ENCODE measurements at places on chromosomes 5 and 9.

GRCh38 chr9:96008502-96009222, 133.2 kb downstream of the ERCC6L2 start:
- DNase-seq, result no peak

DNA sequence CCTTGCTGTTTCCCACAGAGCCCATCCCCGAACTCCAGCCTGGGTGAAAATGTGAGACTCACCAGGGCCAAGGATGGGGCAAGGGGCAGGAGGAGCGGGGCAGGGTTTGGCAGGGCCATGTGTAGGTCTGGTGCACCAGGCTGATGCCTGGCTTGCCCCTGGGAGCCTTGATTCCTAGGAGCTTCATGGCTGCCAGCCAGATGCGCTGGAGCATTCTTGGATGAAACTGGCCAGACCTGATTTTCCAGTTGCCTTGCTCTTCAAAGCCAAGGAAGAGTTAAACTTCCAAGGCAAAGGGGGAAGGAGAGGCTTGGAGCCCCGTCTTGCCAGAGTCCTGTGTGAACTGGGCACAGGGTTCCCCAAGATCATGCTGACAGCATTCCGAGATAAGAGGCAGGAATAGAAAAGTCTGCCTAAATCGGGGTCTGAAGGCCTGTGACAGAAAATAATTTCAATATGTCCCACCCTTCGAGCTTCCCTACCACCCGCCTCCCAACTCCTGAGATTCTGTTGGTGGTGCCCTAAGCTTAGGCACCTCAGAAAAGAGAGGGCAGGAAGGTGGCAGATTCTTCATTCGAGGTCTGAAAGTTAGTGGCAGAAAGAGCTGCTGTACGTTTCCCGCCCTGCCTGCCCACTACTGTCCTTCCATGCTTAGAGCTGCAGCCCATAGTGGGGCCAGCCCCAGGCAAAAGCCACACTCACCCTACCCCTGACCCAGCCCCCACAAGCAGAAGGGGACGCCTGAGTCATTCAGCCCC, 20.4 kb downstream of the FAT2 start:
- DNase-seq, result no peak

DNA sequence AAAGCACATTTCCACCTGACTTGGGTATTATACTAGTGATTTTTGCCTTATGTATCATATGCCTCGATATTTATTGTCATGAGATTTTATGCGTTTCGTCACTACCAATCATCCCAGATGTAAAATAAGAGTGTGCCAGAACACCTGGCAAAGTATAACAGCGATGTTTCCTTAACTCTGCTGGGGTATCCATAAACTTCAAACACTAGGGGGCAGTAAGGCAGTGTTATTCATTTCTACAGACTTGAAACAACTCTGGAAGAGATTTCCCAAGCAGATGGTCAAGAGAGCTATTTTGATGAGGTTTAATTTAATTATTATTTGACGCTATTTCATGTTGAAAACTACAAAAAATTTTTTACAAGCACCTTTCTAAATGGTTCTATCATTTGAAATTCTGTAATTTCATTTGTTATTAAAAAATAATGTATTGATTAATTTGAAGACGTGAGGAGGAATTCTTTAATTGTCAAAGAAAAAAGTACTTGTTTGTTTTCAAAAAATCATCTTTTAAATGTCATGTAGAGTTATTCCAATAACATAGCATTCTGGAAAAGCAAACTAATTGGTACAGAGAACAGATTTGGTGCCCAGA, 388.5 kb upstream of the CTNND2 start:
- DNase-seq, result no peak

GRCh38 chr5:11791792-11792191, 112.5 kb downstream of the CTNND2 start:
- DNase-seq, result no peak

GRCh38 chr5:66991746-66992145, 204.9 kb downstream of the CD180 start:
- DNase-seq, result no peak

GRCh38 chr5:40972434-40972833, 63.1 kb downstream of the C7 start:
- DNase-seq, result no peak

- no peak for DNase-seq
These were observed 345.9 kb upstream of the RPS23 start for GRCh38 chr5:82624062-82624461.

DNA sequence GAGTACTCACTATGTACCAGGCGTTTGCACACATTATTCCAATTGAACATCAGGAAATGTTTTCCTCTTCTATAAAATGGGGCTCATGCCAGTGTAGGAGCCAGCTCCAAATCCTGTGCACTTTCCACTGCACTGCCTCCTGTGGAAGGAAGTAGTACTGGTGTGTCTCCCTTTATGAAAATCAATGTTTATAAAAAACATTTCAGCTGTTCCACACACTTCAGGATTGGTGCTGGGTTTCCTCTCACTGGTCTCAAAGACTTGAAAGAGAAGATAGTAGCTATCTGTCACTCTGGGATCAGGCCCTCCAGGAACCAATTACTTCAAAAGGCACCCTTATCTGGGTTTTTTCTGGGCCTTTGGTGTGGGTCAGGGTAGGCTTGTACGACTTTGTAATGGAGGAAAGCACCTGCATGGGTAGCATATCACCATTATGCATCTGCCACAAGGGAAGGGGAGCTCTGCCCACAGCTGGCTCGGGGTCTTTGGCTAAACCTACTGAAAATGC, 32.5 kb downstream of the RAB14 start:
- DNase-seq, result no peak

GRCh38 chr9:107218829-107219485, 64.1 kb upstream of the RAD23B start:
- DNase-seq, result no peak

DNA sequence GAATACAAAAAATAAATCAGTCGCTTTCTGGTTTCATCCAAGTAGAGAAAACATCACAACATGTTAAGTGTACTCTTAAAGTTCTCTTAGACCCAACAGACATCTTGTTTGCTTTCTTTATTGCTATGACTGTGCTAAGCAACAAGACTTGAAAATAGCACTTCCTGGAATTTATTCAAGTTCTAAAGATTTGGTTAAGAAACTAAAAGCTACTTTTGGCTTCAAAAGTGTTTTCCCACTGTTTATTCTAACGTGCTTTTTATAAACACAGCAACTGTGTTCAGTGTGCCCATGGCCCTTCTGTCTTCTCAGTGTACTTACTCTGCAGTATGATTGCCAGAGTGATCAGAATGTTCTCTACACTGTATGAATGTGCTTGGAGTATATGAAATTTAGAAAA, 109.8 kb downstream of the GIN1 start:
- DNase-seq, result no peak

DNA sequence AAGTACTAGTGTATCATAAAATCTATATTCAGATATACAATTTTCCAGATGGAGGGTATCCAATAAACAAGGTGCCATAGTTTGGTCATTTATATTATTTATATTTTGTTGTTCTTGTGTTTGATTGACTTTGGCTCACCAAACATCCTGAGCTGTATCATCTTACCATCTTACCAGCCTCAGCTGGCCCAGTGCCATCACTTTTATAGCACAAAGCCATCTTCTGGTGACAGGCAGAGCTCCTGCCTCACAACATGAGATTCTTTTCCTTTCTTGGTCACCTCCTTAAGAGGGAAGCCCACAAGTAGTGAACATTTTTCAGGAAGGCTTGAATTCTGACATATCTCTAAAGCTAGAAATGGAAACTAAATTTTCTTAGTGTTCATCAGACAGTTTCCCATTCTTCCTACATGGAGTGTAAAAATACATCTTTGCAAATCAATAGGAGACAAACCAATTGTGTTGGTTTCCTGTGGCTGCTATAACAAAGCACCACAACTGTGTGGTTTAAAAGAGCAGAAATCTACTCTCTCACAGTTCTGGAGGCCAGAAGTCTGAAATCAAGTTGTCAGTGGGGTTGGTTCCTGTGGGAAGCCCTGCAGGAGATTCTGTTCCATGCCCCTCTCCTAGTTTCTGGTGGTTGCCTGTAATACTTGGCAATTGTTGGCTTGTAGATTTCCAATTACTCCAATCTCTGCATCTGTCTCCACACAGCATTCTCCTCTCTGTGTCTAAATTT, 341.8 kb downstream of the MAN2A1 start:
- no peak for DNase-seq

- no peak for DNase-seq
These were observed 3.2 kb downstream of the CDKN2B start for GRCh38 chr9:22005702-22006606.

GRCh38 chr9:35179347-35180280, 17.8 kb downstream of the UNC13B start:
- no peak for DNase-seq
